Activated T-helper 17 cell treated with anti-CD3 and anti-CD28 coated beads, Interleukin-2, amount 50 U/mL, for 72 hours (primary cell): ENCODE measurements at places on chromosomes 12 and 14.

GRCh38 chr12:26047401-26048226 is 77.2 kb downstream of the BHLHE41 start:
- ATAC-seq: no peak
- H3K4me1 ChIP-seq: no peaks in the 10 kb centered on the region
- H3K4me3 ChIP-seq: no peak overlapping the region
- peaks cover 5% of the 10 kb centered on the region for H3K27me3 ChIP-seq
- no peaks in the 10 kb centered on the region for H3K36me3 ChIP-seq

DNA sequence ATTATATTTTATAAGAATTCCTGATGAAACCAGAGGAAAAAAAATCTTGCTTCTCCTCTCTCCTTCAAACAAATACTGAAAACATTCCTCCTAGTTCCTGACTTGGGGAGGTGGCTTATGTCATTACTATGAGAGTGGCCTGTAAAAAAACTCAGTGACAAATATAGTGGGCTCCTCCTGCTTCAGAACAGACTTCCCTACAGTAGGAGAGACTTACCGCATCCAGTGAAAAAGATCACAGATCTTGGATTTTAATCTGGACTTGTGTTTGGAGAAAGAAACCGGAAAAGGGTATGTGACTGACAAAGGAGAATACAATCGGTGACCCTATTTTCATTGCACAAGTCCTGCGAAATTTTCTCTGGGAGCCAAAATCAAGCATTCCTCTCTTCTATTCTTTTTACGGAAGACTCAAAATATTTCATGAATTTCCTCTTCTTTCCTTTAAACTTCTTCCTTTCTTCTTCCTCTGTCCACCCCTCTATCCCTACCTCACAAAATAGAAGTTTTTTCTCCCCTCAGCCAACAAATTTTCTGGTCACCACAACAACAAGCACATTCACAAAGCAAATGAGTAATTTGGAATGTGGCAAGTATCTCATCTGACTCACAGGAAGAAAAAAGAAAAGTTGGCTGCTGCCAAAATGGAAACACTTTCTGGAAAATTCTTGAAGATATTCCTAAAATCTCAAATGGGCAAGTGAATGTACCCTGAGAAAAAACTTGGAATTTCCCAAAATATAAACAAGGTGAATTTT is 185.1 kb upstream of the CDKN3 start:
- H3K4me1 ChIP-seq: no peaks in the 10 kb centered on the region
- no peaks in the 10 kb centered on the region for H3K36me3 ChIP-seq
- H3K27ac ChIP-seq: no peak overlapping the region
- H3K27me3 ChIP-seq: peaks cover 18% of the 10 kb centered on the region
- H3K4me3 ChIP-seq: no peak overlapping the region

DNA sequence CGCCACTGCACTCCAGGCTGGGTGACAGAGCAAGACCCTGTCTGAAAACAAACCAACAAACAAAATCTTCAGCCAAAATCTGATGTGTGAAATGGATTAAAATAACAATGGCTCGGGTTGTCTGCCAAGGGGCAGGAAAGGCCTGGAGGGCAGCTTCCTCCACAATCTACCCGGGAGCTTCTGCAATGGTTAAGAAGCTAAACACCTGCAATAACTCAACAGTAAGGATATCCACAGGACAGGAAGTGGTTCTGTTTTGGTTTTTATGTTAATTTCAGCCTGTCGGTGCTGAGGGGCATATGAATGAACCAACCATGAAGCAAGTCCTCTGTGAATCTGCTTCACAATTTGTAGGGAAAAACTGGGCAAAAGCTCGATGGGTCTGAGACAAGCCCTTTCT is 34.4 kb downstream of the RAD52 start:
- H3K4me1 ChIP-seq: peaks cover 5% of the 10 kb centered on the region
- no peaks in the 10 kb centered on the region for H3K27me3 ChIP-seq
- no peak overlapping the region for H3K4me3 ChIP-seq
- H3K27ac ChIP-seq: peak overlapping the region; percentile 80
- no peak for ATAC-seq

- no peaks in the 10 kb centered on the region for H3K27me3 ChIP-seq
- no peak for ATAC-seq
- no peak overlapping the region for H3K27ac ChIP-seq
- no peak overlapping the region for H3K4me3 ChIP-seq
- peaks cover 64% of the 10 kb centered on the region for H3K36me3 ChIP-seq
Measured at GRCh38 chr12:50006754-50007442, 18.4 kb downstream of the RACGAP1 start.

GRCh38 chr12:47993491-47993890 is 10.8 kb downstream of the COL2A1 start:
- peaks cover 9% of the 10 kb centered on the region for H3K4me1 ChIP-seq
- no peak overlapping the region for H3K27ac ChIP-seq
- no peaks in the 10 kb centered on the region for H3K36me3 ChIP-seq
- peaks cover 22% of the 10 kb centered on the region for H3K27me3 ChIP-seq
- ATAC-seq: no peak

- H3K4me1 ChIP-seq: no peaks in the 10 kb centered on the region
- ATAC-seq: no peak
- no peak overlapping the region for H3K27ac ChIP-seq
Measured at GRCh38 chr14:48710133-48710532, 876.0 kb downstream of the RPS29 start.

GRCh38 chr14:73576391-73576790 is 7.4 kb downstream of the ACOT2 start:
- ATAC-seq: no peak
- H3K27ac ChIP-seq: no peak overlapping the region
- no peaks in the 10 kb centered on the region for H3K4me1 ChIP-seq
- H3K4me3 ChIP-seq: no peak overlapping the region
- peaks cover 29% of the 10 kb centered on the region for H3K36me3 ChIP-seq

DNA sequence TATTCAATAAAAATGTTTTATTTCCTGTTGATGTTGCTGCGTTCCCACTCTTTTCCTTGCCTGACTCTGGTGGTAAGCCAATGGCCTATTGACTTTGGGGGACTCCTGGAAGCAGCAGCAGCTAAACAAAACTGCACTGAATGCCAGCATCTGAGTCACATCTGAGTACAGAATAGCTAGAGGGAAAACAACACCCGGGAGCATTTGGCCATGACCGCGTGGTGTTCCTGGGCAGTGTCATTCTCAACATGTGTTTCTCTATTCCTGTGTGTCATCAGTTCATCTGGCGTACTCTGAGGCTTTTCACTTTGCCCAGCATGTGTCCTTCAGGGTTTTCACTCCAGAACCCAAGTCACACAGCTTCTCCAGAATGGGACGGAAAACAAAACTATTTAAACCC is 238.8 kb downstream of the PAWR start:
- ATAC-seq: no peak
- H3K27me3 ChIP-seq: no peaks in the 10 kb centered on the region
- no peaks in the 10 kb centered on the region for H3K4me1 ChIP-seq
- no peaks in the 10 kb centered on the region for H3K36me3 ChIP-seq
- no peak overlapping the region for H3K4me3 ChIP-seq
- no peak overlapping the region for H3K27ac ChIP-seq
